ENCODE measurements at places on chromosomes 6 and 20.

- H3K4me1 ChIP-seq, result no peaks in the 10 kb centered on the region
- H3K4me3 ChIP-seq, result no peak overlapping the region
- H3K36me3 ChIP-seq, result peaks cover 97% of the 10 kb centered on the region
- no peaks in the 10 kb centered on the region for H3K27me3 ChIP-seq
These were observed 29.8 kb downstream of the PLCG1 start for GRCh38 chr20:41167118-41167470.

DNA sequence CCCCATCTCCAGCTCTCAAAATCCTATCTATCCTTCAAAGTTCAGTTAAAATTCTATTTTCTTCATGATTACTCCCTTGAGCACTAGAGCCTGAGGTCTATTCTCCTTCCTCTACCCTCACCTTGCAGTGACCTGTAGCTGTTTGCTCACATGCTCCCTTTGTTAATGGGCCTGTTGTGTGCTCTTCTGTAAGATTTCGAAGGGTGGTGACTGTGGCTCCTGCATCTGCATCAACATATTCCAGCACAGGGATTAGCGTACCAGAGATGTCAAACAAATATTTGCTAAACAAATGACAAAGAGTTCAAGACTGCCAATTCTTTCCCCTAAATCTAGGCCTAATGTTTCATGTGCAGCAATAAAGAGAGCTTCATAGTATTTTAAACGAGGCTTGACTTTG lies 69.5 kb downstream of the ELOVL5 start:
- H3K27ac ChIP-seq, result no peak overlapping the region
- H3K36me3 ChIP-seq, result peaks cover 20% of the 10 kb centered on the region
- H3K4me1 ChIP-seq, result peaks cover 6% of the 10 kb centered on the region
- no peak for DNase-seq

DNA sequence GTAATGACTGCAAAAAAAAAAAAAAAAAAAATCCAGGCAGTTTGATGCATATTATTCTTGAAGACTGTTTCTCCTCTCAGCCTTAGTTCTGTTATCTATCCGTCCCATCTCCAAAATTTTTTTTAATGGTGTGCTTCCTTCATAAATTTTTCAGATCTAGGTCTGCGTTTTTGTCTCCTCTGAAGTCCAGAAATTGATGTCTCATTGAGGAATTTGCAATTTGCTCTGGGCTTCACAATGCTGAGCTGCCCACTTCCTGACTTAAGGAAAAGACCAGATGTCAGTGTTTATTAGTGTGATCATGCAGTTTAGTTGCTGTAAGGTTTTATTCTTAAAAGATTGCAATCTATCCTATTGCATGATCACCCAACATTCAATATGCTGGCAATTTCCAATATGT lies 297.6 kb downstream of the ZNF217 start:
- no peak overlapping the region for H3K27ac ChIP-seq
- no peak overlapping the region for H3K4me3 ChIP-seq
- H3K36me3 ChIP-seq, result no peaks in the 10 kb centered on the region
- no peaks in the 10 kb centered on the region for H3K27me3 ChIP-seq
- H3K4me1 ChIP-seq, result no peaks in the 10 kb centered on the region

- H3K36me3 ChIP-seq, result no peaks in the 10 kb centered on the region
- no peak overlapping the region for H3K4me3 ChIP-seq
- no peaks in the 10 kb centered on the region for H3K27me3 ChIP-seq
- H3K27ac ChIP-seq, result no peak overlapping the region
- DNase-seq, result peak; percentile 68
- H3K4me1 ChIP-seq, result peaks cover 3% of the 10 kb centered on the region
These were observed 69.2 kb downstream of the PTPRA start for GRCh38 chr20:2942439-2942838.

Measured in muscle of leg (tissue), 16 donors.